ENCODE measurements at places on chromosomes 6 and 20.
A peak's percentile ranks its signal among the peaks of the same experiment; 100 is the strongest.

- DNase-seq = no peak
These were observed 6.7 kb upstream of the SLC17A9 start for GRCh38 chr20:62945771-62946339.

DNA sequence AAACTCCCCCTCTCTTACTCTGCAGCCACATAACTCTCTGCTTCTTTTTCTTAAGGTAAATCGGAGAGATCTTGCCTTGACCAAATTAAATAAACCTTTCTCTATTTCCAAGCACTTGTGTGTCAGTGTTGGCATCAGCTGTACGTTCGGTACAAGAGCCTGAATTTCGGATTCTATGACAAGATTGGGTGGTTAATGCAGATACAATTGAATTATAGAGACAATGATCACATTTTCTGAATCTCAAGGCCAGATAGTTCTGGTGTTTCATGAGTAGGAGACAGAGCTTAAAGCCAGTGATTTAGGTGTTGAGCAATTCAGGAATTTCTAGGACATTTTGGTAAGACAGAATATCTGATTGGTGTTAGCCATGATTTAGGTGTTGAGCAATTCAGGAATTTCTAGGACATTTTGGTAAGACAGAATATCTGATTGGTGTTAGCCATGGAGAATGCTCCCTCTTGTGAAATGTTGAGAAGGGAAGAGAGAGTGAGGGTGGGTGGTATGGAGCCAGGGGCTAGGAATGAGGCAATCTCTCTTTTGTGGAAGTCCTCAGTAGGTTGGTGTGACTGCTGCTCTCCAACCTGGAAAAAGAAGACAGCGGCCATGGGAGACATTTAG lies 5.1 kb downstream of the SPINT3 start:
- no peak for DNase-seq

DNA sequence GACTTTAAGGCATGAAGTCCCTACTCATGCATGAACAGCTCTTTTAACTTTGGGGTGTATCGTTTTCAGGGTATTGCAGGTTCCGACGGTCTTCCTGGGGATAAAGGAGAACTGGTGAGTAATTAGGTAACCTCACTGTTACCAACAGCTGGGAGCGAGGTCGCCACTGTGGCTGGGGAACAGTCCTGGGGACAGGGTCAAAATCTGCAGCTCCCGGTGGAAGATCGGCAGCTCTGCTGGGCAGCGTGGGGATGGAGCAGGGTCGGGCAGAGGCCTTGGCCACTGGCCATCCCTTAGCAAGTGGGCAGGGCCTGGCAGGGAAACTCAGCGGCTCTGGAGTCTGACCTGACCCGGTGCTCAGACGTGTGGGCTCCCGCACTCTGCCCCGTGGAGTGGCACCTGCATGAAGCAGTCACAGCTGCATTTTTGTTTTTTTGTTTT lies 16.1 kb downstream of the COL9A3 start:
- no peak for DNase-seq

GRCh38 chr6:43205849-43206248 lies 23.4 kb downstream of the DNPH1 start:
- DNase-seq = no peak

DNA sequence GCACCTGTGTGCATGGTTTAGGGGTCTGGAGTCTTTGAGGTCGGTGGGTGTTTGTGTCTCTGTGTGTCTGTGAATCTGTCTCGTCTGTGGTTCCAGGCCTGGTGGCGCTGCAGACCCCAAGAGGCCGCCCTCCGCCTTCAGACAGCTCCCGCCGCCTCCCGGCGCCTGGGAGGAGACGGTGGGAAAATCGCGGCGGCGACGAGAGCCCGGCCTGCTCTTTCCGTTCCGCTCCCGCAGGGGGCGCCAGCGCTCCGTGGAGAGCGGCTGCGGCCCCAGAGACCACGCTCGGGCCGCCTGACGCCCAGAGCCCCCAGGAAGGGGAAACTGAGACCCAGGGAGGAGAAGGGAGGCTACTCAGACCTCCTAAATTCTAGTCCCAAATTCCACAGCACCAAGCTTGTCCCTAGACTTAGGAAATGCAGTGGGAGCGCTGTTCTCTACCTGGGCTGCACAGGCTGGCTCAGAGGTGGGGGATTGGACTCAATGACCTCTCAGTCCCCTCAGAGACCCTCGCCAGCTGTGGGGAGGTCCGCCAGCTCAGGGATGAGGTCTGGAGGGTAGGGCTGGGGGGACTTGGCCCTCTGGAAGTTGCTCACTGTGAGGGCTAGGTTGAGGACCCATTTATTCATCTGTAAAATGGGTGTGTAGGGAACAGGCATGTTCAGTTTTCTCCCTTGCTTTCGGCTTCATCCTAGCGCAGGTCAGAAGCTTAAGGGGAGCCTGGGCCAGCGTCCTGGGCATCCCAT lies 36.9 kb upstream of the BLCAP start:
- DNase-seq = peak; percentile 22

GRCh38 chr6:25524542-25524941 lies 127.5 kb upstream of the SCGN start:
- no peak for DNase-seq

DNA sequence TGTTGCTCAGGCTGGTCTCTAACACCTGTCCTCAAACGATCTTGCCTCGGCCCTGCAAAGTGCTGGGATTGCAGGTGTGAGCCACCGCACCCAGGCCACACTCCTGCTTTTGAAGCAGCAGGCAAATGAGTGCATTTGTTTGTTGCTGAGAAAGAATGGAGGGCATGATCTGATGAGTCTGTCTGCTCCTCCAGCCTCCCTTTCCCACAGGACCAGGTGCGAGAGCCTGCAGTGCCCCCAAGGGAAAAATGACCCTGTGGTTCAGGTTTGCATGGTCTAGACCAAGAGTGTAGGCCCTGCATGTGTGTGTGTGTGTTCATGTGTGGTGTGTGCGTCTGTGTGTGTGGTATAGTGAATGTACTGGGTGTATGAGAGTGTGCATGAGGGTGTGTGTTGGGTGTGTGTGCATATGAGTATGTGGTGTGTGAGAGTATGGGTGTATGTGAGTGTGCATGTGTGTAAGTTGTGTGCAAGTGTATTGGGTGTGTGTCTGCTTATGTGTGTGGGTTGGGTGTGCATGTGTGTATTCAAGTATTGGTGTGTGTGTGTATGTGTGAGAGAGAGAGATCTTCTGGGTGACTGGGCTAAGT lies 22.8 kb upstream of the FOXC1 start:
- no peak for DNase-seq

DNA sequence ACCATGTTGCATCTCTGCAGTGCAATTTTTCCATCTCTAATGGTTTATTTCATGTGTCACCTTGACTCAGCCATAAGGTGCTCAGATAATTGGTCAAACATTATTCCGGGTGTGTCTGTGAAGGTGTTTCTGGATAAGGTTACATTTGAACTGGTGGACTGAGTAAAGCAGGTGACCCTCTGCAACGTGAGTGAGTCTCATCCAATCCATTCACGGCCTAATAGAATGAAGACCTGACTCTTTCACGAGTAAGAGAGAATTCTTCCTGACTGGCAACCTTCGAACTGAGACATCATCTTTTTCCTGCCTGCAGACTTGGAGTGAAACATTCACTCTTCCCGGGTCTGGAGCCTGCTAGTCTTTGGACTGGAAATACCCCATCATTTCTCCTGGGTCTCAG lies 77.1 kb upstream of the SLC22A23 start:
- DNase-seq = no peak

DNA sequence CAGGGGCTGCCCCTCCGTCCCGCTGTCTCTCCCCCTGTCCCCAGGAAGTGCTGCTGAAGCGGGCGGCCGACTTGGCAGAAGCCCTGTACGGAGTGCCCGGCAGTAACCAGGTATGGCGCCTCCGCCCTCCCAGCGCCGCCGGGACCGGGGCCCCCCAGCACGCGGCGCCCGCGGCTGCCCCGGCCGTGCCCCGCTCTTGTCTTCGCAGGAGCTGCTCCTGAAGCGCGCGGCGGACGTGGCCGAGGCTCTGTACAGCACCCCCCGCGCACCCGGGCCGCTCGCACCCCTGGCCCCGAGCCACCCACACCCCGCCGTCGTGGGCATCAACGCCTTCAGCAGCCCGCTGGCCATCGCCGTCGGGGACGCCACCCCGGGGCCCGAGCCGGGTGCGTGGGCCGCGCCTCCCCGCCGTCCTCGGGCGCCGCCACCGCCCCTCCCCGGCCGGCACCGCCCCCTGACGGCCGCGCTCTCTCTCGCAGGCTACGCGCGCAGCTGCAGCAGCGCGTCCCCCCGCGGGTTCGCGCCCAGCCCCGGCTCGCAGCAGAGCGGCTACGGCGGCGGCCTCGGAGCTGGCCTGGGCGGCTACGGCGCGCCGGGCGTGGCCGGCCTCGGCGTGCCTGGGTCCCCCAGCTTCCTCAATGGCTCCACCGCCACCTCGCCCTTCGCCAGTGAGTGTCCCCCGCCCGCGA lies 48.4 kb downstream of the CPXM1 start:
- DNase-seq = peak; percentile 37

DNA sequence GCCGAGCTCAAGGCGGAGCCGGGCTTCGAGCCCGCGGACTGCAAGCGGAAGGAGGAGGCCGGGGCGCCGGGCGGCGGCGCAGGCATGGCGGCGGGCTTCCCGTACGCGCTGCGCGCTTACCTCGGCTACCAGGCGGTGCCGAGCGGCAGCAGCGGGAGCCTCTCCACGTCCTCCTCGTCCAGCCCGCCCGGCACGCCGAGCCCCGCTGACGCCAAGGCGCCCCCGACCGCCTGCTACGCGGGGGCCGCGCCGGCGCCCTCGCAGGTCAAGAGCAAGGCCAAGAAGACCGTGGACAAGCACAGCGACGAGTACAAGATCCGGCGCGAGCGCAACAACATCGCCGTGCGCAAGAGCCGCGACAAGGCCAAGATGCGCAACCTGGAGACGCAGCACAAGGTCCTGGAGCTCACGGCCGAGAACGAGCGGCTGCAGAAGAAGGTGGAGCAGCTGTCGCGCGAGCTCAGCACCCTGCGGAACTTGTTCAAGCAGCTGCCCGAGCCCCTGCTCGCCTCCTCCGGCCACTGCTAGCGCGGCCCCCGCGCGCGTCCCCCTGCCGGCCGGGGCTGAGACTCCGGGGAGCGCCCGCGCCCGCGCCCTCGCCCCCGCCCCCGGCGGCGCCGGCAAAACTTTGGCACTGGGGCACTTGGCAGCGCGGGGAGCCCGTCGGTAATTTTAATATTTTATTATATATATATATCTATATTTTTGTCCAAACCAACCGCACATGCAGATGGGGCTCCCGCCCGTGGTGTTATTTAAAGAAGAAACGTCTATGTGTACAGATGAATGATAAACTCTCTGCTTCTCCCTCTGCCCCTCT lies 1.1 kb downstream of the CEBPB start:
- peak; percentile 65 for DNase-seq

GRCh38 chr20:23654000-23654399 lies 16.2 kb upstream of the CST3 start:
- no peak for DNase-seq

DNA sequence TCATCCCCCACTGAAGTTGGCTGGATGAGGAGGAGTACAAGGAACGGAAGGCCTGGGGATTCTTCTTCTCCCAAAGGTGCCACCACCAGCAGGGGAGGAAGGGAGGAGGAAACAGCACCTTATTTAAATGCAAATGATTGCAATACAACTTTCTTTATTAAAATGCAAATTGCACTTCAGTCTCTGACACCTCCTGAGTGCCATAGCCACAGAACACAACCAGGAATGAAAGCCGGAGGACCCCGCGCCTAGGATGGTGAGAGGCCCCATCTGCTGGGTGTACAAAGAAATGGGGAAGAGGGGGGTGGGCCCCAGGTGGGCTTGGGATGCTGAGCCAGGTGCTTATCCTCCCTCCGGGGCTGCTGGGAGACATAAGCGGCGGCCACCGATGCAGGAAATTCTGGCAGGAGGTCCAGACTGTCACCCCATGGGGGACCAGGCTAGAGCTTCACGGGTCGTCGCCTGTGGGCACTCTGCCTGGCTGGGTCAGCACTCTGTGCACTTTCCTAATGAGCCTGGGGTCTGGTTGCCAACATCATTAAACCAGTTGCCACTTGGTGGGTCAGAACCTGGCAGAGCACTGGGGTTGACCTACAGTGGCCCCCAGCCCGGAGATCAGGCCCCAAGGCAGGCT lies 154.2 kb upstream of the MLN start:
- DNase-seq = no peak

GRCh38 chr20:21508230-21509078 lies 5.4 kb downstream of the NKX2-2 start:
- no peak for DNase-seq

DNA sequence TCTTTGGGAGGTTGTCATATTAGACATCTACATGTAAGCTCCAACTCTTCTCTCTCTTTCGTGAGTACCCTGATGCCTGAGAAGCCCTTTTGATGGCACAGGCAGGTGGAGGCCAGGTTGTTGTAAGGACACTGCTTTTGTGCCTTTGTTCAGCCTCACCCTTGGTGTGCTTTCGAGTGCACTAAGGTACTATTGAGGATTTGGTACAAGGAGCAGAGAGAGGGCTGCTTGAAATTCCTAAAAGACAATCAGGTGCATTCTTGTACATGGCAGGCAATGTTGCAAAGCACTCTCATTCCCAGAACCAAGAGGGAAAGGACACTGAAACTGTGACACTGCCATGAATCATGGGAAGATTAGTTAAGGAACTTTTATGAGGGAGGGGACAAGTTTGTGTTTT lies 19.1 kb downstream of the BMP2 start:
- DNase-seq = no peak
